Muscle of leg (tissue), 16 donors: ENCODE measurements at places on chromosomes 5 and 9. TPM values are rescaled to one million over a fixed set of nuclear protein-coding genes. Genes with fewer than 3 reads are reported as not detected.

PRRT1B gene
- not detected for total RNA-seq

DNA sequence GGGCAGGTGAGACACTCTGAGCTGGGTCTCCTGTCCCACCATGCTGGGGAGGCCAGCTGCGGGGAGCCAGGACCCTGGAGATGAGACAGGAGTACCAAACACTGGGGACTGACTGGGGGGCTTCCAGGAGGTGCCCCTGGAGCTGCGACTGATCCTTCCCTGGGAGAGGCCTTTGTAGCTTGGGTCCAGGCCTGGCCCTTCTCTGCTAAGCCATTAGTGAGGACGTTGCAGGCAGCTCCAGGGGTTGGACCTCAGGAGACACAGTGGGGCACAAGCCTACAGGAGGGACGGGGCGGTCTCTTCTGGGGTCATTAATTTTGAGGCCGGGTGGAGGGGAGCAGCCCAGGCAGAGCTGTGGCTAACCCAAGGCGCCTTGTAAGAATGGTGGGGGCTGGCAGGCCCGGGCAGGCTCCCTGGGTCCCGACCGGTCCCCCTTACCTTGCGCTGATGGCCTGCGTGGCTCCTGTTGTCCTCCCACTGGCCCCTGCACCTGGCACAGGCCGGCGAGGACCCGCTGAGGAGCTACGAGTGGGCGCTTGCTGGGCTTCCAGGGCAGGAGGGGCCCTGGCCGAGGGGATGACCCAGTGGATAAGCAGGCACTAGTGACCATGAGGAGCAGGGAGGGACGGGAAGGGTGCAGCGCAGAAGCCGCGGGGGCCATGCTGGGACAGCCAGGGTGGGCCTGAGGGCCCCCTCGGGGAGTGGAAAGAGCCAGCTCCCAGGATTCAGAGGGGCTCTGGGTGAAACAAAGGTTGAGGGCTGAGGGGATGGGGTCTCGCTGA is 5.1 kb downstream of the MRPS2 start:
- H3K4me3 ChIP-seq: no peak overlapping the region
- no peak for DNase-seq

DNA sequence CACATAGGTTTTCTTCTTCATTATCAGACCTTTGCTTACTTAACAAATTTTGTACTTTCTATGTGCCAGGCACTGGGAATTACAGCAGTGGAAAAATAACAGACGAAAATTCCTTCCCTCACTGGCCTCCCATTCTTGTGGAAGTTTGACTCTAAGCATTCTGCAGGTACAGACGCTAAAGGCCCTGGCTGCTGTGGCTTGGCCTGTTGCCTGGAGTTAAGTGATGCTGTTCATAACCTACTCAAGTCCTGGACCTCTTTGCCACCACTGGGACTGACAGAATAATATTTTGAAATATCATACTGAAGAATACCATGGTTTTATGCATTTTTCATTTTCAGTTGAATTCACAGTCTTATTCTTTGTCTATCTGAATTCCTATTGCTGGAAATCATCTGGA is 97.3 kb upstream of the SPATA31C2 start:
- peaks cover 37% of the 10 kb centered on the region for H3K4me1 ChIP-seq
- no peaks in the 10 kb centered on the region for H3K27me3 ChIP-seq
- H3K36me3 ChIP-seq: no peaks in the 10 kb centered on the region
- no peak for DNase-seq

DNA sequence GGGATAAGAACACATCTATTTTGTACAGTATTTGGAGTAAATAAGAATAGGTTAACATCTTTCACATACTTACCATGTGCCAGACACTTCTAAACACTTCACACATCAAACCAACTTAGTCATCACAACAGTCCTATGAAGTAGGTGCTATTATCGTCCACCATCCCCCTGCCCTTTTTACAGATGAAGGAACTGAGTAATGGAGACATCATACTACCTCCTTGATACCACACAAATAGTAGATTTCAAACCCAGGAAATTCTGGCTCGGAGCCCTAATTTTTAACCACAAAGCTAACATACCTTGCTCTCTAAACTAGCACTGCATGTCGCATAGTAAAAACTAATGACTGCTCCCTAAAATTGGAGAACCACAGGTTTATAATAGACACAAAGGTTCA is 4.2 kb upstream of the ZNF366 start:
- H3K27ac ChIP-seq: no peak overlapping the region
- no peak for DNase-seq
- no peaks in the 10 kb centered on the region for H3K36me3 ChIP-seq
- no peaks in the 10 kb centered on the region for H3K27me3 ChIP-seq

- H3K36me3 ChIP-seq: no peaks in the 10 kb centered on the region
- H3K27me3 ChIP-seq: no peaks in the 10 kb centered on the region
- H3K4me1 ChIP-seq: no peaks in the 10 kb centered on the region
- no peak for DNase-seq
Measured at GRCh38 chr9:74366111-74366510, 131.0 kb upstream of the RORB start.
